Stromal cell of bone marrow (primary cell): ENCODE measurements at places on chromosomes 1 and 21.

DNA sequence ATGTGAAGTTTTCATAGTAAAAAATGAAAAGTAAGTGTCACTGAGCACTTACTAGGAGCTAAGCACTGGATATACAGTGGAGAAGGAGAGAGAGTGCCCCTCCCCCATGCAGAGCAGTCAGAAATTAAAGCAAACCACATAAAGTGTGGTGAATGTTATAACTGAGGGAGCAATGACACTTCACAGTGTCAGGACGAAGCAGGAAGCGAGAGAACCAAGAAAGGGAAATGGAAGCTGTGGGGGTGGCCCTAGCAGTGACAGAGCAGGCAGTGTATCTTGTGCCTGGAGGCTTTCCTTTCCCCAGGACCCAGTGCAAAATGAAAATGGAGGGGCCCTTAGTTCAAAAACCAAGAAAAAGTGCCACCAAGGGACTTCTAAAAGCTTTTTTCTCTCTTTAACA, 21.5 kb upstream of the RCAN3 start:
- DNase-seq, result no peak

DNA sequence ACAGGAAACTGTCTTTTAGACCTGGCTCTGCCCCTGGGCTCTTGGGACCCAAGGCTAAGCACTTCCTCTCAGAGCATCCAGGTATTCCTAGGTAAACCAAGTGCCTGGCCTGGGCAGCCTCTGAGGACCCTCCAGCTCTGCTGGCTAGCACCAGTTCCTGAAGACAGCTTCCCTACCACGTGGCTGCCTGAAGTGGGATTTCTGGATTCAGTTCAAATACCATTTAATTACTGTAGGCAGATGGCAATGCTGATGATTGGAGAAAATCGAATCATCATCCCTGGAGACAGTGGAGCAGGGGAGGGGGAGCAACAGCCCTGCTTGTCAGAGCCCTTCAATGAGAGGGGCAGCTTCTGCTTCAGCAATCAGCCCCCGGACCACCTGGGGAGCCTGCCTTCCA, 11.9 kb downstream of the KIF21B start:
- DNase-seq, result no peak

GRCh38 chr21:42162831-42163510, 56.0 kb upstream of the ABCG1 start:
- DNase-seq, result no peak

- no peak for DNase-seq
Observed at GRCh38 chr1:245258271-245258920, 103.6 kb downstream of the KIF26B start.

- DNase-seq, result peak; percentile 95
Observed at GRCh38 chr1:169312084-169312954, 55.3 kb downstream of the NME7 start.

DNA sequence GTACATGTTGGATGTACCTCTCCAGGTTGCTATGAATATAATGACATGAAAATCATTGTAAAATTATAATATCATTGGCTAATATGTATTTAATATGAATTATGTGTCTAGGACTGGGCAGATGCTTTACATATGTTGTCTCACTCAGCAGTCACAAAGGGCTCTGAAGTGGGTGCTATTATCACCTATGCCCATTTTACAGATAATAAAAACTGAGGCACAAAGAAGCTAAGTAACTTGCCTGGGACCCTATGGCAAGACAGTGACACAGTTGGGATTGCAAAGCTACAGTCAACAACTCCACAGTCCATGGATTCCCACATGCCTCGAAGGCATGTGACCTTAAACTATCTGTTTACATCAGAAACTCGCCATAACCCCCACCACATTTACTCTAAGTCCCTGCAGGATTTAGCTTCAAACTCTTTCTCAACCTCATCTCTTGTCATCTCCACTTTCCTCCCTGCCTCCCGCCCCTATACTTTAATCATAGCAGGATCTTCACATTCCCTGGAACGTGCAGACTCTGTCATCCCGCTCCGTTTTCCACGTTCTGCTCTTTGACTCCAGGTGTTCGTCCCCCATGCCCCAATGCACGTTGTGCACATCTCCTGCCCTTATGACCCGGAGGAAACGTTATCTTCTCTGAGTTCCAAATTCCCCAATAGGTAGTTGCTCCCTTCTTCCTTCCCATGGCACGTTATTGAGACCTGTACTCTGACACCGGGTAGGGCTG, 143.0 kb upstream of the NRIP1 start:
- DNase-seq, result no peak

GRCh38 chr1:11417162-11417561, 61.8 kb upstream of the DISP3 start:
- DNase-seq, result no peak

GRCh38 chr21:17853393-17854275, 34.5 kb upstream of the C21orf91 start:
- no peak for DNase-seq

GRCh38 chr1:107389410-107390396, 248.9 kb downstream of the NTNG1 start:
- DNase-seq, result no peak

- no peak for DNase-seq
Observed at GRCh38 chr1:74340656-74341055, 105.5 kb downstream of the TNNI3K start.

DNA sequence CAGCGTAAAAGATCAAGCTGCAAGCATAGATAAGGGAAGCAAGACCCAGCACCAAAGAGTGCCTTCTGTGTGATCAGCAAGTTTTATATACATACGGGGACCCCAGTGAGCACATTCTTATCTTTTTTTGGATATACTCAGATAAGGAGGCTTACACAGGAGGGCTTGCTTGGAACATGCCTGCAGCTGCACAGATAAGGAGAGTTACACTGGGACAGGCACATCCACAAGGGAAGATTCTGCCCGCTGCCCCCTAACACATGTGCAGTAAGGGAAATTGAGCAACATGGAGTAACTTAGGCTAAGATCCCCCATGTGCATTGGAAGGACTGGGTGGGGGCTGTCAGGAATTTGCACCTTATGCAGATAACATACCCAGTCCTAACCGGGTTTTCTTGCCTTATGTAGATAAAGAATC, 1334.8 kb downstream of the MRPL39 start:
- DNase-seq, result no peak

- no peak for DNase-seq
Observed at GRCh38 chr1:208643005-208643597, 398.9 kb upstream of the PLXNA2 start.

DNA sequence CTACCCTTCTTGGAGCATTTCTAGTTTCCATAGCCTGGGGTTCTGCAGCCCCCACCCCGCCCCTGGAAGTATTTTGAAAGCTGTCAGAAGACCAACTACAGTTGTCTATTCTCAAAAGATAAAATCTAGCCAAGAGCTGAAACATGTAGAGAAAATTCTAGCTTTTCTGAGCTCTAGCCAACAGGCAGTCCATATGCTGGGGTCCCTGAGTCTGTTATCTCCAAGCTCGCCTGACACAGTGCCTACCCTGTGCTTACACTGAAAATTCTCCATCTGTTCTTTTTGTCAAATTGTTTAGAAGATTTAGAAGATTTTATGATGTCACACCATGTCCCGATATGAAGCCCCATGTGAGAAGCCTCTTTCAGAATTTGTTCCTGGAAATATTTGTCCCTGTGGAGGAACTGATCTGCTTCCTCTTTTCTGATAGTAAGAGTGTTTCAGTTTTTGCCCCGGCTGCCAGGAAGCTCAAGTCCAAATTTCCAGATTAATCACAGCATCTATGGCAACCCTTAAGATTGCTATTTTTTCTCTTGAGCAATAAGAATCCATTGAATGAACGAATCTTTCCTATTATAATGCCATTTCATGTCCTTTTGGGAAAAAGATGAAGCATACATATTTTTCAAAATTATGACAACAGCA, 23.7 kb upstream of the CSF3R start:
- no peak for DNase-seq

- no peak for DNase-seq
Observed at GRCh38 chr1:31425301-31426081, 12.5 kb downstream of the SERINC2 start.

DNA sequence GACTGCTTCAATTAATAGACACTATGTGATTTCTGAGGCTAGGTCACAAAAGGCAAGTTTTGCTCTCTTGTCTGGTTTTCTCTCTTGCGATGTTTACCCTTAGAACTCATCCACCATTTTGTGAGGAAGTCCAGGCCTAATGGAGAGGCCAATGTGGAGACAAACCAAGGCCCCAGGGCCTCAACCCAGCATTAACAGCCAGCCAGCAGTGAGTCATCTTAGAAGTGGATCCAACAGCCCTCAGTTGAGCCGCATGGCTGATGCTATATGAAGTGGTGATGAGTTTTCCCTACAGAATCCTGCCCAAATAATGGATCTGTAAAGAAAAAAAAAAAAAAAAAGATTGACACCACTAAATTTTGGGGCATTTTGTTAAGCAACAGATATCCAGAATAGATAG, 95.1 kb downstream of the DNTTIP2 start:
- no peak for DNase-seq

- no peak for DNase-seq
Observed at GRCh38 chr1:75079538-75080290, 54.5 kb upstream of the LHX8 start.

DNA sequence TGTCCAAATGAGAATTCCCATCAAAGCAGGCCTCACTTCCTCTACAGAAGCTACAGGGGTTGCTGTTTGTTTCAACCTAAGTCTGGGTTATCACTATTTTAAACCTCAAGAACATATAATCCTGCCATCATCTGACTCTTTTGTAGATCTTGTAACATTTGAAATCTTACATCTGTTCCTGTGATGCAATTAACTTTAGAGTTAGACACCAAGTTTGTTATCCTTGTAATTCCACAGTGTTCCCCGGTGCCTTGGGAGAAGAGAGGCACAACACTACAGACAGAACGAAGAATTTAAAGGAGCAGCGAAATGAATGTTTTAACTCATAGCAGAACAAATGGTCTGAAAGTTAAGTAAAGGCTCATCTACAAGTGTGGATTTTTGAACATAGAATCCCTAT, 116.1 kb downstream of the UCHL5 start:
- no peak for DNase-seq

GRCh38 chr1:106613068-106613467, 443.4 kb upstream of the PRMT6 start:
- DNase-seq, result peak; percentile 18

- no peak for DNase-seq
Observed at GRCh38 chr1:234879147-234880080, 249.2 kb downstream of the TOMM20 start.
